ENCODE measurements at places on chromosomes 2 and 18. TPM values are rescaled to one million over a fixed set of nuclear protein-coding genes. Genes with fewer than 3 reads are reported as not detected.

DNAJC5G gene
- total RNA-seq, result 1.3 TPM

UGT1A3 gene
- total RNA-seq, result not detected

COL4A4 gene
- 3.0 TPM for total RNA-seq

GPR17 gene
- total RNA-seq, result 8.9 TPM
